Kidney capillary endothelial cell (primary cell): ENCODE measurements at places on chromosomes 6 and 20.

- no peak for DNase-seq
These were observed 11.5 kb upstream of the OCSTAMP start for GRCh38 chr20:46562009-46562372.

- no peak for DNase-seq
These were observed 96.3 kb downstream of the PRDM1 start for GRCh38 chr6:106182455-106182854.

DNA sequence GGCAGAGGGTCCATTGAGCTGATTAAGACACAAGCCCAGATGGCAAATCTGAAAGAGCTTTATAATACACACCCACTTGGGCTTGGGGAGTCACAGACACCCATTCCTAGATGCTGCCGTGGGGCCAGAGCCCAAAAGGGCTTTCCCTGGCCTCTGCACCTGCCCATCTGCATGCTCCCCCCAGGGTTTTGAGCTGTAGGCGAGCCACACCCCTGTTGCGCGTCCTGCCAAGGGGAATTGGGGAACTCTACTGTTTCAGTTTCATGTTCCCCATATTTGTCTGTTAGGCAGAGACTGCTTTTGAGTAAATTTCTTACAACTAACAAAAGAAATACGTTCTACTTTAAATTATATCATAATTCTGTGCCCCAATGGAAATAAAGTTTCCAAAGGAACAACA lies 52.9 kb upstream of the FNDC1 start:
- DNase-seq: no peak

GRCh38 chr6:110191477-110191876 lies 11.2 kb downstream of the CDC40 start:
- no peak for DNase-seq

DNA sequence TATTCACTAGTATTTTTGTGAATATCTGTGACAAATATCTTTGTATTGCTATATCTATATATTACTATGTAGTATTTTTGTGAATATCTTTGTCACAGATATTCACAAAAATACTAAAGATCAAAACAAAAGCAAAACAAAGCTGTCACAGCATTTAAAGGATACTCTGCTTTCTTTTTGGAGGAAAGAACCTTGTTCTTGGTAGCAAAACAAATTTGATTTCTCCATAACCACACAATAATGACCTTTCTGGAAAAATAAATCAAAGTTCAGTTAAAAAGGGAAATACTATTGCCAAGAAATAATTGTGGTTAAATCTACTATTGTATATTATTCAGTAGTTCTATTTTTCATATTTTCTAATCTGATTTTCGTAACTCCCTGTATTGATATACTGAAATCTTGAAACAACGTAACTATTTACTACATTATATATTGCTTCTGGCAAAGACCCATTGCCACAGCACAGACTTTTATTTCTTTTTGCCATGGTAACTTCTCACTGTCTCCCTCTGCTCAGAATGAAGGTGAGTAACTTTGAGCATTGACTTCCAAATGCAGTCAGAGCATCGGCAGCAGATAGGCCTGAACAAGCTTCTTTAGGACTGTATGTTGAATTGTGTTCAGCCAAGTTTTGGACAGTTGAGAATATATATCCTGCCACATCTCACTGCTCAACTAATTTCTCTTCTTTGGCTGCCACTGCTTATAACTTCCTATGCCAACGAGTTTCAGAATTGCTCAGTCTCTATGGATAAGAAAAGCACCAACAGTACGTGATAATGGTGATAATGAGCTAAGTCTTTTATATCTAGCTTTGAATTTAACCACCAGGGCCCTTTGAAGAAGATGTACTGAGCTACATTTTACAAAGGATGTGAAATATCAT lies 1097.2 kb upstream of the GJE1 start:
- DNase-seq: no peak

DNA sequence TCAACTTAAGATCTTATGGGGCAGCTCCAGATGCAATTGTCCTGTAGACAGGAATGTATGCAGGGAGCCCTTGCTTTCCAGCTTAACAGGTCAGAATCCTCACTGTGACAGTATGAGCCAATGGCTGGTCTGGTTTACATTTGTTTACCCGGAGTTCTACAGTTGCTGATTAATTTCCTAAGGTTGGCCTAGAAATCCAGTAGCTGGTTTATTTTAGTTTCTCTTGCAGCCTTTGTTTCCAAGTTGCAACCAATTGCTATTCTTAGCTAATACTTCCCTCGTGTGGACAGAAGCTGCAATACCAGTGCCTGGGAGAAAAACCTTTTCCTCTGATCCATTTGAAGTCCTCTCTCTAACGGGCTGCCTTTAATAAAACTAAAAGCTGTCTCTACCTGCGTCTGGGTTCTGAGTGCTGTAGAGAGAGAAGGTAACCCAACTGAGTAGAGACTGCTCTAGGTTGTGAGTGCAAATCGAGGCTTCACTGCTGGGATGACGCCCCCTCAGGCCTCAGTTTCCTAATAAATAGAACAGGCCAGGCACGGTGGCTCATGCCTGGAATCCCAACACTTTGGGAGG lies 45.9 kb downstream of the ZNF217 start:
- DNase-seq: peak; percentile 68

DNA sequence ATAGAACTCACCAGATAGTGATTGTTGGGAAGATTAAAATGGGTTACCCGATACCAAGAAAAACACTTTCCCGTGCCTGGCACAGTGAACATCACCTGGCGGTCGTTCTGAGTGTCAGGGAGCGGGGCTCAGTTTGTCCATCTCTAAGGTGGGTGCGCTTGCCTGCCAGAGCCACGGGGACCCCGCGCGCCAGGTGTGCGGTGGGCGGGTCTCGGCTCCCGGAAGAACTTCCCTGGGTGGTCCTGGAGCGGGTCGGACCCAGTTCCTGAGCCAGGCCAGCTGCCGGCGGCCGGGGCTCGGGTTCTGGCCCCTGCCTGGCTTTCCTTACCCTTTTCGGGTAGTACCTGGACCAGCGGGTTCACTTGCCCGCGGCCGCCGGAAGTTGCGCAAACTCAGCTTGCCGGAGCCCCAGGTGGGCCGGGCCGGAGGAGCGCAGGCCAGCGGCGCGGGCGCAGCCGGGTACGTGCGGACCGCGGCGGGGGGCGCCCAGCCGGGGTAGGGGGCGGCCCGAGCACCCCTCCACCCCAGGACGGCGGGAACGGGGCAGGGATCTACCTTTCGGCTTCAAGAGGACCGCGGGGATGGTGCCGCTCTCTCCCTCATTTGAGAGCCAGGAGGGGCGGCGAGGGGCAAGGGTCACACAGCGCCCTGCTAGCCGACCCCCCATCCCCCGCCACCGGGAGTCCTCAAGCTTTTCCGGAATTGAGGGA lies 7.5 kb downstream of the FAM110A start:
- DNase-seq: no peak

- DNase-seq: no peak
These were observed 434.2 kb downstream of the BCKDHB start for GRCh38 chr6:80540700-80541099.

- no peak for DNase-seq
These were observed 4.1 kb upstream of the ZKSCAN8 start for GRCh38 chr6:28137505-28137981.

GRCh38 chr20:53879048-53879684 lies 191.2 kb downstream of the BCAS1 start:
- no peak for DNase-seq

DNA sequence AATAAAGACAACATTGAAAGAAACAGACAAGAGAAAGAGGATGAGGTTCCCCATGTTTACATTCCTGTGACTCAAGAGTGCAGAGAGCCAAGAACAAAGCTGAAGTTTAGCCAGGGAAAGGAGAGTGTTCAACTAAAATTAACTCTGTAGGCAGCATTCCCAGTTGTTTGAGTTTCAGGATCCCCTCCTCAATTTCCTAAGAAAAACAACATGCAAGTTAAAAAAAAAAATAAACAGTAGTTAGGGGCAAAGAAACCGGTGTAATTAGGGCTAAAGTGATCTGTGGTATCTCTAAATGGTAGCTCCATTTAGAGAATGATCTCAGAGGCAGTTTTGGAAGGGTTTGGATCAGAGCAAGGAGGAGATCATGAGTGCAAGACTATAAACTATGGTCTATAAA lies 30.9 kb upstream of the RAB23 start:
- DNase-seq: no peak

GRCh38 chr6:4291453-4292403 lies 156.4 kb upstream of the ECI2 start:
- peak; percentile 65 for DNase-seq

DNA sequence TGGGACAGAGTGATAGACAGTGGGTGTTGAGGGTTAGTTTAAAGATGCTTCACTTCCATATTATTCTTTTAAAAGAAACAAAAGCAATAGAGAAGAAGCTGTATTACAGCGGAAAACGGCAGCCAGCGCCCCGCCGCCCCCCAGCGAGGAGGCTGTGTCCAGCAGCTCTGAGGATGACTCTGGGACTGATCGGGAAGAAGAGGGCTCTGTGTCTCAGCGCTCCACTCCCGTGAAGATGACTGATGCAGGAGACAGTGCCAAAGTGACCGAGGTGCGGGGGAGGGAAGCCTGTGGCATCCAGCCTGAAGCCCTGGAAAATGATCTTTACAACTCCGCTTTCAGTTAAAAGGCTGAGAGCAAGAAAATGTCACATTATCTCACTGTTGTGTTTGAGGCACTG lies 100.2 kb downstream of the FIG4 start:
- DNase-seq: no peak

DNA sequence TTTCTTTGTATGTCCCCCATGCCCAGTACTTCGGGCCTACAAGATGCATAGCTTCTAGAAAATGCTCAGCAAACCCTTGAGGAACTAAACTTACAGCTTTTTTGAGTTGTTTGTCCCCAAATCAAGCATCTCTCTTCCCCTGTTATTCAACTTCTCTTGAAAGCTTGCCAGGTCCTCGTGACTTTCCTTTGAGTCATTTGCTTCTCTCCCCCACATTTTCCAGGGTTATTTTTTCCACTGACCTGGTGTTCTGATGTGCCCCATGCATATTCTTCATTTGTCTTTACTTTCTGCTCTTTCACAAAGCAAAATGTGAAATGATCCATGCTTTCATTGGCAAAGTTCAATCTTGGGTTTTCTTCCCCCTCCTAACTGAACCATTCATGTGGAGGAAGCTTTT lies 204.8 kb downstream of the TFAP2A start:
- no peak for DNase-seq

- no peak for DNase-seq
These were observed 13.8 kb downstream of the MARCKS start for GRCh38 chr6:113870917-113871316.

- DNase-seq: no peak
These were observed 328.4 kb upstream of the KHDRBS2 start for GRCh38 chr6:62614442-62614841.

- no peak for DNase-seq
These were observed 397.7 kb upstream of the HS3ST5 start for GRCh38 chr6:114740547-114740946.

DNA sequence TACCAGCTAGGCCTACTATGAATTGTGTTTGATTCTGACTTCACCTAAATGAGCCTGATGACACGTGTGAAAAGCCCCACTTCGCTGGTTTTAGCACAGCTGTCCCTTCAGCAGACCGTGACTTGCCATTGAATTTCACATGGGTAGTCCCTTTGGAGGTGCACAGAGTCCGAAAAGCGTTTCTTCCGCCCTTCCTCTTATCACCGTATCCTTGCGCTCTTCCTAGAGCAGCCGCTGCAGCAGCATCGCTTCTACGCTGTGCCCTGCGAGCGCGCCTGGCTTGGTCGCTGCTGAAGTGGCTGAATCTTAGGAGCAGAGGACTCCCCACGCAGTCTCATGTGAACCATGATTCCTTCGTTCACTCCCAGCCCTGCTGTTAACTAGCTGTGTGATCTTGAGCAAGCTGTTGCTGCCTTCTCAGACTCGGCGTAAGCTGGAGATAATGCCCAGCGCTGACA lies 127.0 kb downstream of the PACRG start:
- DNase-seq: no peak

DNA sequence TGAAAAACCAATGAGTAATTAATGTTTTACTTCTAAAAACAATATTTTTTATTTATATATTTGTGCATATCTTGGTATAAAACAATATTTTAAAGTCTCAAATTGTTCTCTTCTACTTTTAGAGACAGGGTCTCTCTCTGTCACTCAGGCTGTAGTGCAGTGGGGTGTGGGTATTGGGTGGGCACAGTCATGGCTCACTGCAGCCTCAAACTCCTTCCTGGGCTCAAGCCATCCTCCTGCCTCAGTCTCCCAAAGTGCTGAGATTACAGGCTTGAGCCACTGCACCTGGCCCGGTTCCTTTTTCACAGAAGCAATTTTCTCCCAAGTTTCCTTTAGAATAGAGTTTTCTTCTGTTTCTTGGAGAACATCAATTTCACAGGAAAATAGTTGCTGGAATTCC lies 102.8 kb downstream of the TMEM242 start:
- DNase-seq: no peak

- no peak for DNase-seq
These were observed 44.5 kb upstream of the EZR start for GRCh38 chr6:158863646-158864045.

DNA sequence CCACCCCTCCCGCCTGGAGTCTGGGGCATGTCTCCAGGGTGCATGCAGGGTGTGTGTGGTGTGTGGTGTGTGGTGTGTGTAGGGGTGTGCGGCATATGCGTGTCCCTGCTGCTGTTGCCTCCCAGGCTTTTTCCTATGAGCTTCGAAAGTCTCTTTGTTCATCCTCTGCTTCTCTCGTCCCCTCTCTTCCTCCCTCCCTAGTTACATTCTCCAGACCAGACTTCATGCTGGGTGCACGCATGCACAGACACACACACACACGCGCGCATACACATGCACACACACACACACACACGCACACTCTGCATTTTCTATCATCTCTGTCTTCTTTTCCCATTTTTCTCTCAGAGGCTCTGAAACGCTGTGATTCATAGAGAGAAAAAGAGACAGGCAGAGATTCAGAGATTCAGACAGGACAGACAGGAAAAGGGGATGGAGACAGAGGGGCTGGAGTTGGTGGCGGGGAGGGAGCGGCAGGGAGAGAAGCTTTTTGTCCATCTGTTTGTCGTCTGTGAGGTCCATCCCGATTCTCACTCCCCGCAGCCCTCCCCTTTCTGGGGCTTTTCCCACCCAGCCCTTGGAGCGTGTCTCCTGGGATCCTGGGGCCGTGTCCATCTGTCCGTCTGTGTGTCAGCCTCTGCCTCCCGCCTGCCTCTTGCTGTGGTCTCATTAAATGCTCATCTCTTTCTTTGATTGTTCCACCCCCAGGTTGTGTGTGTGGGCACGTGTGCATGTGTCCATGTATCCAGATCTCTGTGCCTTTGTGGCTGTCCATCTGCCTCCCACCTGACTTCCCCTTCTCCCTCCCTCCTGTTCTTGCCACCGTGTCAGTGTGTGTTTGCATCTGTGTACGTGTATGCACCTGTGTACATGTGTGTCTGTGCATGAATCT lies 62.6 kb downstream of the SRC start:
- no peak for DNase-seq
